ENCODE measurements at places on chromosomes 6 and 20. TPM values are rescaled to one million over a fixed set of nuclear protein-coding genes. Genes with fewer than 3 reads are reported as not detected.

DNA sequence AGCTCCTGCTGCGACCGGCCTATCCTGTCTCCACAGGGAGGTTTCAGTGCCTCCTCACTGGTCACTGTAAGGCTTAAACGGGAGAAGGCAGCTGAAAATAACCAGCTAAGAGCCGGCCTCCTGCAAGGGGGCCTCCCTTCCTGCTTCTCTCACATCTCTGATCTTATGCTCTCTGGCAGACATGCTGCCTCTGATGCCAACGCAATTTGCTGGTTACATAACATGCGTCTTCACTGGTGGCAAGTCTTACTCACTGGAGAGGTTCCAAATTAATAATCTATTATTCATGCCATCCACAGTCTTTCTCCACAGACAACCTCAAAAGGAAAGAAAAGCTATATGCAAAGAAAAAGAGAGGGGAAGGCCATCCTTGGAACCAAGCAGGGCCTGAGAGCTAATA lies 91.8 kb upstream of the LRFN2 start:
- no peak overlapping the region for H3K4me3 ChIP-seq
- H3K36me3 ChIP-seq: no peaks in the 10 kb centered on the region
- H3K27ac ChIP-seq: no peak overlapping the region
- H3K27me3 ChIP-seq: no peaks in the 10 kb centered on the region
- DNase-seq: no peak
- H3K4me1 ChIP-seq: no peaks in the 10 kb centered on the region

GRCh38 chr20:50153153-50153499 lies 397 bp downstream of the PEDS1 start:
- DNase-seq: no peak
- H3K4me1 ChIP-seq: peaks cover 30% of the 10 kb centered on the region
- H3K36me3 ChIP-seq: no peaks in the 10 kb centered on the region
- peak overlapping the region; percentile 97 for H3K4me3 ChIP-seq
- no peaks in the 10 kb centered on the region for H3K27me3 ChIP-seq

- H3K27ac ChIP-seq: no peak overlapping the region
- H3K4me3 ChIP-seq: no peak overlapping the region
- no peaks in the 10 kb centered on the region for H3K27me3 ChIP-seq
- no peak for DNase-seq
- no peaks in the 10 kb centered on the region for H3K4me1 ChIP-seq
- no peaks in the 10 kb centered on the region for H3K36me3 ChIP-seq
These were observed 434.1 kb upstream of the MMS22L start for GRCh38 chr6:97717086-97717485.

GRCh38 chr6:85670573-85670972 lies 27.9 kb upstream of the SYNCRIP start:
- DNase-seq: no peak
- H3K27ac ChIP-seq: no peak overlapping the region

DNA sequence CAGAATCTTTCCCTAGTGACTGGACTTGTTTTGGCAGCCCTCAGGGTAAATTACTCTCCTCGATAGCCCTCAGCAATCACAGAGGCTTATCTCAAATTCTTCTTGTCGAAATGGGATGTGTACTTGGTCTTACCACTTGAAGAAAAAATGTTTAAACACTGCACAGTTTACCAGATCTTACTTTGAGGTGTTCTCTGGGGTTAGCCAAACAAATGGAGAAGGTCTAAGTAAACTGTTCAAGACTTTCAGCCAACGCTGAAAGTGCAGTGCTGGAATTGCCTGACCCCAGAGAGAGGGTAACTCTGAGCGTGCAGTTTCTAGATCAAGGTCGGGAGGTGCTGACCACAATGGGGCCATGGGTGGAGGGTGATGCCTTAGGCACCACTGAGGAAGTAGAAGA lies 39.2 kb downstream of the MYLIP start:
- H3K27me3 ChIP-seq: no peaks in the 10 kb centered on the region
- peaks cover 25% of the 10 kb centered on the region for H3K4me1 ChIP-seq
- H3K4me3 ChIP-seq: no peak overlapping the region
- H3K27ac ChIP-seq: peak overlapping the region; percentile 43
- no peaks in the 10 kb centered on the region for H3K36me3 ChIP-seq

GRCh38 chr6:113031591-113032238 lies 684.6 kb downstream of the RFPL4B start:
- H3K27ac ChIP-seq: no peak overlapping the region
- no peaks in the 10 kb centered on the region for H3K27me3 ChIP-seq
- no peaks in the 10 kb centered on the region for H3K4me1 ChIP-seq

- H3K27ac ChIP-seq: peak overlapping the region; percentile 94
- no peak for DNase-seq
These were observed 691 bp downstream of the ATRN start for GRCh38 chr20:3471397-3472021.

The GPX5 gene
- total RNA-seq: not detected

DNA sequence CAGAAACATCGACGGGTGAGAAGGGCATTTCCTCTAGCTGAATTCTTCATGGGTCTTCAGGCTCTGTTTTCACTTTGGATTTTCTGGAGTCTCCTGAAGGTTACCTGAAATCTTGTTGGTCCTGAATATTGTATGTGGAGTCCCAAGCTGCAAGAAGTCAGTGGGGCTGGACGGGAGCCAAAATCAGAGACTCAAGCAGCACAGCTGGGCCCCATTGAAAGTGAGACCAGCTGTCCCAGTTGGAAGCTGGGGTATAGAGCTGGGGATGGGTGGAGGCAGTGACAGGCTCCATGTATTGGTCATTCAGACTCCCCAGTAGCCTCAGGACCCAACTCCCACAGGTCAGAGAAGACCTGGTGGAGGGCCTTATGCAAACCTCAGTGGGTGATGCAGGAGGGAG lies 111.3 kb upstream of the MLN start:
- no peaks in the 10 kb centered on the region for H3K4me1 ChIP-seq
- no peaks in the 10 kb centered on the region for H3K36me3 ChIP-seq
- H3K27ac ChIP-seq: no peak overlapping the region
- DNase-seq: no peak
- H3K4me3 ChIP-seq: no peak overlapping the region

The SYCP2L gene
- total RNA-seq: 1.00 TPM

The ROMO1 gene
- 285 TPM for total RNA-seq

The CGA gene
- total RNA-seq: 43.8 TPM

DNA sequence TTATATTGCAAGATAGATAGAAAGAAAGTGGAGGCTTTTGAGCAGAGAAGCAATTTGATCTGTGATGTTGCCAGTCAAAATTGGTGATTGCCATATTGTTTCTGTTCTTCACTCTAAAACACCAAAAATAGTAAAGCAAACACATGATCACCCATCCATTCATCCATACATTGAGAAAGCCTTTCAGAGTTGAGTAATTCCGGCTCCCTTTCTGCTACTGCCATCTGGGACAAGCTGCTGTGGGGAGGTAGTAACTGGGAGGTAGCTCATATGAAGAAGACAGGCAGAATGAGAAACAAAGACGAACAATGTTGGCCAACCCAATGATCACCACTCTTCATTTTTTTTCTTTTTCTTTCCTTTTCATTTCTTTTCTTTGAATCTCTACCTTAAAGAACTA lies 51.1 kb upstream of the HBS1L start:
- H3K27me3 ChIP-seq: no peaks in the 10 kb centered on the region
- no peak overlapping the region for H3K4me3 ChIP-seq
- H3K27ac ChIP-seq: no peak overlapping the region
- H3K4me1 ChIP-seq: no peaks in the 10 kb centered on the region
- DNase-seq: no peak
- H3K36me3 ChIP-seq: no peaks in the 10 kb centered on the region

DNA sequence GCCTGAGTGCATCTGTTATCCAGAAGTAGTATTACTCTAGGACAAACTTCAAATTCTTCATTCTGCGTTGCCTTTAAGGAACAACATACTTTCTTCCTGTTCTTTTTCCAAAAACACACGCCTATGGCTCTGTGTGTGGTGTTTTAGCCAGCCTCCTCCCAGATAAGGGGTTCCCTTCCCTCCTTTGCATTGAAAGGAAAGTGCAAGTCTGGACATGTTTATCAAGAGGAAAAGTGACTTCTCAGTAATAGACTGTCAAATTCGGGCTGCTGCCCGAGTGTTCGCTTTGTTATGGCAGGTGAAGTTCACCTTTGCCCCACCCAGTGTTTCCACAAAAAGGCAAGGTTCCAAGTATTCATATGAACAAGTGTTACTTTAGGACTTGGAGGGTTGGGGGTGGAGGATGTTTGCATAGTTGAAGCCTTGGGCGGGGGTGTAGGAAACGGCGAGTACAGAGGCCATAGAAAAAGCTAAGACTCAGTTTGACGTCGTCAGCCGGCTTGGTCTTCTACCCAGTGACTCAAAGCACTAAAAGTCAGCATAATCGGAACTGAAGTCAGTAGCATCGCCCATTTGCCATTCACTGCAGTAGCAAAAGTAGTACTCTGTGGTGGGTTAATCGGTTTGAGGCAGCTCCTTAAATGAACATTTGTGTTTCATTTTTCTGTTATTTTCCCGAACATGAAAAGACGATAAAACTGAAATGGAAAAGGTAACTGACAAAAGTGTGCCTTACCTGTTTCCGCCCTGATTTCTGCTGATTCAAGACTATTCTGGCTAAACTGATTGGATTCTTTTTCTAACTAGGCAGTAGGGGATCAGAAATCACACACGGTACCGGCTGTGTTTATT lies 12.5 kb downstream of the PRDM1 start:
- peaks cover 23% of the 10 kb centered on the region for H3K4me1 ChIP-seq
- H3K27ac ChIP-seq: peak overlapping the region; percentile 85
- DNase-seq: peak; percentile 66
- peak overlapping the region; percentile 15 for H3K4me3 ChIP-seq
- H3K36me3 ChIP-seq: no peaks in the 10 kb centered on the region

DNA sequence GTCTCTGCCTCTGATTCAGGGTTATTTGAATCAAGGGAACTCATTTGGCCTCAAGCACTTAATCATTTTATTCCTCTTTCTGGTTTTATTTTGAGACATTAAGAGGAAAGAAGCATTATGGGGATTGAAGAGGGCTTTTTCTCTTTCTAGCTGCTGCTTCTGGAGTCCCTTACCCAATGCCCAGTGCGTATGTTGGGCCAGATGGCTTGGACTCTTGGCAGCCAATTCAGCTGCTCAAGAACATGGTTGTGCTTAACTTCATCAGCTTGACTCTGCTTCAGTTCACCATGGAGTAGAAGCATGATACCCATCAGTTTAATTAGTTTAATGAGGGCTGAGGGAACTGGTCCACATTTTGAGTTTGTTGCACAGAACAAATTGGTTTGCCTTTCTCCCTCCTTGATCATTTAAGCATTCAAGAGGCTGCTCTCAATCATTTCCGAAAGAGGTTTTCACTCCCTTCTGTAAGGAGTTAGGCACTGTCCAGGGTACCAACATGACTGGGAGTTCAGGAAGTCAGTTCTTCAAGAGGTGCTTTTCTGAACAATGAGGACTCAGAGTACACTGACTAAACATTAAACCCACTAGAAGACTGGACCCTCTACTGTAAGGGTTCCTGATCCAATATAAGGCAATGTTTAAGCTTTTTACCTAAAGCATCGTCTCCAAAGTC lies 14.6 kb downstream of the PDYN start:
- peaks cover 31% of the 10 kb centered on the region for H3K27me3 ChIP-seq
- H3K4me1 ChIP-seq: no peaks in the 10 kb centered on the region
- no peak overlapping the region for H3K27ac ChIP-seq

The ZNF311 gene
- 0.56 TPM for total RNA-seq

The RBM24 gene
- 2.3 TPM for total RNA-seq

The BPIFB1 gene
- 0.10 TPM for total RNA-seq

GRCh38 chr20:61742097-61742825 lies 323.4 kb downstream of the TAF4 start:
- H3K27ac ChIP-seq: no peak overlapping the region
- no peaks in the 10 kb centered on the region for H3K36me3 ChIP-seq
- no peaks in the 10 kb centered on the region for H3K27me3 ChIP-seq
- no peak for DNase-seq
- no peak overlapping the region for H3K4me3 ChIP-seq

The TBCC gene
- 30.2 TPM for total RNA-seq

DNA sequence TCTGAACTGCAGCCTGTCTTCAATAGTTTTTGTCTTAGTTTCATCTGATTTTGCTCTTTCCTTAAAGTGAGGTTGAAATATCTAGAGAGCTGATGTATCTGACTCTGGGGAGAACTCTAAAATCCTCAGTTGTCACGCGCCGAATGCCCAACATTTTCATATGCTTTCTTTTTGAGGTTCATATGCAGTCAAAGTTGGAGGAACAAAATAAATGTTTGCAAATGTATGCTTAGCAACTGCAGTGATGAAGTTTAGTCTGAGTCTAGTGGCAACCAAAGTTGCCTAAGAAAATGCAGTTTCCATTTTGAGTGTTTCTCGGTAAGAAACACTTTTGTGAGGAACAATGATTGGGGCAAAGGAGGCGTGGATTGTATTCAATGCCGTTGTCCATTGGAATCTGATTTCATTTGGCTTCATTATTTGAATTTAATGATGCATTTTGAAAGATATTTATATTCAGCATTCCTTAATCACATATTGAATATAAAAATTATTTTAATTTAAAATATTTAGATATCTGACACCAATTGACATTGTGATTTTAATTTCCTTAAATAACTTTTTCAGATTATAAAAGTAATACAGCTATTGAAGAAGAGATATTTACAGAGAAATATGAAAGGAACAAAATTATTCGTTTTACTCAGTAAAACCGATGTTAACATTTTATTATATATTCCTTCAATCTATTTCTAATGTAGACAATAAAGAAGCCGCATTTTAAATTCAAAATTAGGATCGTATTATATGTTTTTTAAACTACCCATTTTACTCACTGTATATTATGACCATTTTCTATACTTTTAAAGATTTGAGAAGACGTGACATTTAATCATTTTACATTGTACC lies 122.0 kb downstream of the PLEKHG1 start:
- peak overlapping the region; percentile 63 for H3K27ac ChIP-seq
- no peak overlapping the region for H3K4me3 ChIP-seq
- peaks cover 10% of the 10 kb centered on the region for H3K4me1 ChIP-seq

GRCh38 chr6:19848465-19849029 lies 11.4 kb downstream of the ID4 start:
- DNase-seq: no peak
- no peak overlapping the region for H3K27ac ChIP-seq
- H3K4me1 ChIP-seq: peaks cover 20% of the 10 kb centered on the region
- no peak overlapping the region for H3K4me3 ChIP-seq
- H3K36me3 ChIP-seq: no peaks in the 10 kb centered on the region
- H3K27me3 ChIP-seq: no peaks in the 10 kb centered on the region

GRCh38 chr20:36574366-36575135 lies 1.2 kb downstream of the TGIF2 start:
- peak overlapping the region; percentile 96 for H3K27ac ChIP-seq
- peak overlapping the region; percentile 89 for H3K4me3 ChIP-seq
- H3K36me3 ChIP-seq: no peaks in the 10 kb centered on the region
- peak; percentile 78 for DNase-seq
- no peaks in the 10 kb centered on the region for H3K27me3 ChIP-seq

All from hepatocyte (in vitro differentiated cells).